ENCODE measurements at places on chromosomes 3 and 15. TPM values are rescaled to one million over a fixed set of nuclear protein-coding genes. Genes with fewer than 3 reads are reported as not detected.

The SAMD7 gene
- not detected for total RNA-seq

The PPP4R2 gene
- total RNA-seq = 18.7 TPM

The AP3B2 gene
- 0.15 TPM for total RNA-seq

The ZDHHC3 gene
- 53.2 TPM for total RNA-seq

The MCTP2 gene
- total RNA-seq = 1.8 TPM

The MORC1 gene
- total RNA-seq = not detected

The EXD1 gene
- not detected for total RNA-seq

The PRR20G gene
- not detected for total RNA-seq

The ECE2 gene
- total RNA-seq = not detected

The LEKR1 gene
- 0.45 TPM for total RNA-seq

The MAPKBP1 gene
- 9.9 TPM for total RNA-seq

The TRAIP gene
- total RNA-seq = 10.3 TPM

The PLCB2 gene
- total RNA-seq = 2.2 TPM

The NR2E3 gene
- total RNA-seq = not detected

The SKOR1 gene
- not detected for total RNA-seq

The TTLL13 gene
- not detected for total RNA-seq

The MED12L gene
- 0.17 TPM for total RNA-seq

The HLTF gene
- total RNA-seq = 24.7 TPM

The SLC28A2 gene
- not detected for total RNA-seq

The CKMT1B gene
- total RNA-seq = not detected

The STXBP5L gene
- total RNA-seq = not detected

The ZPLD1 gene
- not detected for total RNA-seq

The PLA1A gene
- not detected for total RNA-seq

The BCHE gene
- 10.0 TPM for total RNA-seq
